ENCODE measurements at places on chromosomes 12 and 14. TPM values are rescaled to one million over a fixed set of nuclear protein-coding genes. Genes with fewer than 3 reads are reported as not detected.

FGD4 gene
- total RNA-seq = 55.5 TPM

DNA sequence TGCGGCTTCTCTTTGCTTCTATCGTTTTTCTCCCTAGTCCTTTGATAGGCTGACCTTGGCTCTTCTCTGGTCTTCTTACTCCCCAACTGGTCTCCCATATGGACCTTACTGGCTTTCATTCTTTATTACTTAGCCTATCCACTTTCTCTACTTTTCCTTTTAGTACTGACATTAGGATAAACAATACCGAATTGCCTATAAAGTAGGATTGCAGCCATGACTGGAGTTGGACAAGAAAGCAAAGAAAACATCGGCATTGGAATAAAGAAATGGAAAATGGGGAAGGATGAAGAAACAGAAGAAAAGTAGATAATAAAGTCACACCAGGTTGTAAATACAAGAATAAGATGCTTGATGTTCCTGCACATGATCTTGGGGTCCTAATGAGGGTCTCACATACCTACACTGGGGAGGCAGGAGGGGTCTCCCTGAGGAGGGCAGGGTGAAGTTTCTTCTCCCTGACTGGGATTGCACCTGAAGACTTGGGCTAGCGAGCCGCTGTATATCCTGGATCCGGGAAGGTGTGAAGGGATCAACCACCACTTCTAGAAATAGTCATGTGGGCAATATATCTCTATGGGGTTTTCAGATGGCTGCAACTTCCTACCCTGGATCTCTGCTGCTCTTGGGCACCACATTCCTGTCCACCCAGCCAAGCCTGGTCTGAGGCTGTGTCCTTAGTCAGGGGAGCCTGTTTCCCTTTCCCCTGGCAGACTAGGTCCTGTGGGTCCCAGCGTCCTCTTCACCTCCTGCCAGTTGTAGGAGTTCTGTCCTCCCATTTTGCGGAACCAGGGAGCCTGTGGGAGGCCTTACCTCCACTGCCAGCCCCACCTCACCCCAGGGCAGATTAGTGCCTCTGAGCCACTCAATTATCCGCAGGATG lies 13.1 kb downstream of the NKX2-1 start:
- H3K4me1 ChIP-seq = no peaks in the 10 kb centered on the region
- H3K36me3 ChIP-seq = no peaks in the 10 kb centered on the region
- no peak overlapping the region for H3K27ac ChIP-seq
- DNase-seq = no peak
- peaks cover 74% of the 10 kb centered on the region for H3K27me3 ChIP-seq

- DNase-seq = no peak
- H3K4me1 ChIP-seq = peaks cover 27% of the 10 kb centered on the region
- no peaks in the 10 kb centered on the region for H3K27me3 ChIP-seq
- peak overlapping the region; percentile 87 for H3K27ac ChIP-seq
- H3K4me3 ChIP-seq = peak overlapping the region; percentile 70
- H3K36me3 ChIP-seq = no peaks in the 10 kb centered on the region
Observed at GRCh38 chr12:108857158-108857407, 300 bp downstream of the SSH1 start.

DNA sequence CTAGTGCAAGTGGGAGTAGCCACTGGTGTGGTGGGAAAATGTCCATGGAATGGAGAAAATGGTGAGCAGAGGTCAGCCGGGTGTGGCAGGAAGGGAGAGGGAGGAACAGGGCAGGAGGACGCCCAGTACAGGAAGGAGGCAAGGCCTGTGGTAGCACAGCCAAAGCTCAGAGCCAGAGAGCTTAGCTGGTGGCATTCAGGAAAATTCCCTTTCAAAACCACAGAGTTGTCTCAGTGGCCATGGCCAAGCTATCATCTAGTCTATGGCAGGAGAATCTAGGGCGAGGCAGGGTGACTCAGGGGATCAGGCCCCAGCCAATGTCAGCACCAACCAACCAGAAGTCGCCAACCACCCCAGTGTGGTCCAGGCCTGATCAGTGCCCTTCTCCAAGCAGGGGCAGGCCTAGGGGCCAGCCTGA lies 67.7 kb upstream of the DDX11 start:
- no peaks in the 10 kb centered on the region for H3K36me3 ChIP-seq
- no peak overlapping the region for H3K4me3 ChIP-seq
- H3K4me1 ChIP-seq = no peaks in the 10 kb centered on the region
- no peaks in the 10 kb centered on the region for H3K27me3 ChIP-seq
- DNase-seq = no peak

- no peak overlapping the region for H3K27ac ChIP-seq
- H3K36me3 ChIP-seq = no peaks in the 10 kb centered on the region
- DNase-seq = no peak
- H3K27me3 ChIP-seq = no peaks in the 10 kb centered on the region
- H3K4me1 ChIP-seq = no peaks in the 10 kb centered on the region
Observed at GRCh38 chr12:65492998-65493912, 214.8 kb downstream of the MSRB3 start.

- H3K36me3 ChIP-seq = no peaks in the 10 kb centered on the region
- no peak overlapping the region for H3K27ac ChIP-seq
- no peaks in the 10 kb centered on the region for H3K4me1 ChIP-seq
- no peaks in the 10 kb centered on the region for H3K27me3 ChIP-seq
Observed at GRCh38 chr12:46521145-46521544, 148.6 kb upstream of the SLC38A2 start.

DNA sequence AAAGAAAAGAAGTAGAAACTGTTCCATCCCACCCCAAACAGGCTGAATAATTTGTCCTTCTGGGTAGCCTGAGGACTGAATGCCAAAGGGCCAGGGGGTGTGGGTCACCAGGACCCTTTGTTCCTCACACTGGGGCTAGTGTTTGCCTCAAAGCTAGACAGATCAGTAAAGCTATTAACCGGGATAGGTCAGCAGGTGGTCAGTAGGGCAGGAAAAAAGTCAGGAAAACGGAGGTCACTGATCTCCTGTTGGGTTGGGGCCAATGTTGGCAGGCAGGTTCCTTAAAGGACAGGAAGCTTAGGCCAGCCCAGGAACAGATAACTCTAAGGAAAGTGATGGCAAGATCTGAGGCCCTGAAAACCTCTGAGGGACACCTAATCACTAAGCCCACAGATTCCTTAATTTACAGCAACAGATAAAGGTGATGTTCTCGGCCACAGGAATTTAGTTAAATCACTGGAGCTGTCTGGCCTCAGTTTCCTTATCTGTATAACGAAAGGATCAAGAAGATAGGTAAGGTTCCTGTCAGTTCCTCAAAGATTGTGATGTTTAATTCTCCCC lies 22.7 kb upstream of the TMPO start:
- no peaks in the 10 kb centered on the region for H3K36me3 ChIP-seq
- no peak overlapping the region for H3K4me3 ChIP-seq
- peak overlapping the region; percentile 62 for H3K27ac ChIP-seq
- no peak for DNase-seq
- H3K27me3 ChIP-seq = no peaks in the 10 kb centered on the region
